Naive thymus-derived CD4-positive, alpha-beta T cell (primary cell): ENCODE measurements at places on chromosomes 1 and 21.

GRCh38 chr1:227884370-227885134, 63.2 kb downstream of the WNT9A start:
- DNase-seq: no peak

DNA sequence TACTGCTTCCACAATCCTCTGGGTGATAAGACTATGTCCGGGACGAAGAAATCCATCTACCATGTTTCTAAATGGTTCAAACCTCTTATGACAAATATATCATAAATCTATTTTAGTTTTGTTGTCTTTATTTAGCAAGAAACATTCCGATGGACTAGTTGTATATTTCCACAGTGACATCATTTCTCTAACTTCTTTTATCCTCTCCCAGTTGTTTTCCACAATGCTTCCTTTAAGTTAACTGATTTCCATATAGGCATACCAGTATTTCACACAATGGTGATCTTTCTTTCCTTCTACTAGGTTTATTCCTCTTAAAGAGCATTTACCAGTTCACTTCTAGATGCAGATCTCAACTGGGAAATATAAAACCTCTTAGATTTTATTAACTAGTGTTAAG, 44.8 kb downstream of the USP1 start:
- no peak for DNase-seq

GRCh38 chr1:16237343-16237830, 404 bp upstream of the CPLANE2 start:
- no peak for DNase-seq

DNA sequence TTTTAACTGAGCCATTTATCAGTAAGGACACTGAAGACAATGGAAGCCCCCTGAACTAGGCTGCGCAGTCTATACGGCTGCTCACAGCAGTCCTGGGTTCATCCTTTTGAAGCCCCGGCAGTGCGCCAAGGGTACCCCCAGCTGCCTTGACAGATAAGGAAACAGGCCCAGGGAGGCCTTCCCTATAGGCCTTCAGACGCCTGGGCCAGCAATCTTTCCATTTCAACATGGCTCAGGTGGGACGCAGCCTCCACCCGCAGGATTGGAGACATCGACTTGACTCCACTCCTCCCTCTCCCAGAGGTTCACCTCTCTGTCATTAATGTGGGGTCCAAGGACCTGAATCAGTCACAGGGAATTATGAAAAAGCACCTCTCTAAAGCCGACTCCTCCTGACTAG, 2.8 kb upstream of the LYPD8 start:
- no peak for DNase-seq

GRCh38 chr1:198529414-198529813, 11.1 kb downstream of the ATP6V1G3 start:
- DNase-seq: no peak

DNA sequence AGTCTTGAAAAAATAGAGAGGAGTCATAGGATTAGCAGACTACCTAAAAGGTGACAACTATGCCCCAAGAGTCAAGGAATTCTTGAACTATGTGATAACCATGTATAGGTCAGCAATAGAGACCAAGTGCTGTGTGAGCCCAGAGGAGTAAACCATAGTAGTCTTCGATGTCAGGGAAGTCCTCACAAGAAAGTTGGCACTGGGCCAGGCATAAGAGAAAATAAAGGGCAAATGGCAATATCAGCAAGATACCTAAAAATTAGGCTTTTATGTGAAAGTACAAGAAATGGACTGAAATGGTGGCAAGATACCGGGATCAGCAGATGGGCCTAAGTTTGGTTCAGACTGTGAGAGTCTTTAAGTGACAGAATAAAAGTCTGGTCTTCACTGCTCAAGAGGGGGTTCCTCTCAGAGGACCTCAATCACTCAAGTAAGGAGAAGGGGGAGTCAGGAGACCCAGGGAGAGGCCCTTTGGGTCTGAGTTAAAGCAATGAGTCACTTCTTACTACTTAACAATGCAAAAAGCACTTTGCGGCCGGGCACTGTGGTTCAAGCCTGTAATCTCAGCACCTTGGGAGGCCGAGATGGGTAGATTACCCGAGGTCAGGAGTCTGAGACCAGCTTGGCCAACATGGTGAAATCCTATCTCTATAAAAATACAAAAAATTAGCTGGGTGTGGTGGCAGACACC, 95.0 kb downstream of the TEX35 start:
- no peak for DNase-seq

GRCh38 chr1:19079541-19080472, 123.3 kb upstream of the IFFO2 start:
- no peak for DNase-seq
